ENCODE measurements at places on chromosomes 6 and 20.
A peak's percentile ranks its signal among the peaks of the same experiment; 100 is the strongest.

DNA sequence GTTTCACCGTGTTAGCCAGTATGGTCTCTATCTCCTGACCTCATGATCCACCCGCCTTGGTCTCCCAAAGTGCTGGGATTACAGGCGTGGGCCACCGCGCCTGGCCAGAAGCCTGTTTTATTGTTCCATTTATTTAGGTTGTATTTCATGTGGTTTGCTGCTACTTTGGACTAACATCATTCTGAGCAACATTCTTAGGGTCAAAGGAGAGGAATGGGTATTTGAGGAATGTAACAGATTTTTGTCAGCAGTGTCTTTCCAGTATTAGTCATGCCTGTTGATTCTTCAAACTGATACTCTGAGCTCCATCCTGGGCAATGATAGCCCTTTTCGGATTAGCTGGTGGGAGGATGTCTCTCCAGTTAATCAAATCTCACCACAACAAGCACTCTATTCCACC lies 213.0 kb upstream of the CITED2 start:
- DNase-seq: peak; percentile 82

DNA sequence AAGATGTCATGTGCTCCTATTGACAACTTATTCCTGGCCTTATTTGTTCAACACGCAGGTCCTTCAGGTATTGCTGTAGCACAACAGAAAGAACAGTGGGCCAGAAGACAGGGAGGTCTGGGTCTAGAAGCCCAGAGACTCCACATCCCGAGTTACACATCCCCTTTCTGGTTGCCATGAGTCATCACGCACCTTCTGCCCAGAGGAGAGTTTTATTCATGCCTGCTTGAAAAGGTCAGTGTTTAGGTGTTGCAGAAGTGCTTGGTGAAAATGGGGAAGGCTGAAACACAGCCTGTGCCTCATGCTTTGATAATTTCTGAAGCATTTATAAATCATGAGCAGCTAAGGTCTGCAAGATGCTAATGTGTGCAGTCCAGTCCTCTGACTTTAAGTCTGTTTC lies 256.4 kb downstream of the GMPR start:
- no peak for DNase-seq

DNA sequence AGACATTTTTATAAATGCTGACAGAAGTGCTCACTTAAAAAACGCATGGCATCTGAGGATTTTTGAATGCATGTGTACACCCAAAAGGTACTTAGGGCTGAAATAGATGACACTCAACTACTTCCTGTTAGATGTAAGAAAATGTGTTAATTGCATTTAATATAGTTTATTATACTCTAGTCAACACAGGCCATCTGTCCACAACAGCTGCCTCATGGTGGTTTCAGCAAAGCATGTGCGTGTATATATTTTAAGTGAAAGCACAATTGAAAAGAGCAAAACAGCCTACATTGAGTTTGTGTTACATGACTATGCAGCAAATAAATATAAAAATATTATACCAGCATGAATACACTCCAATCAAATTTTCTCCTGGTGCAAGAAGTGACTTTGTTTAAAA lies 1233.0 kb upstream of the EYS start:
- DNase-seq: no peak

DNA sequence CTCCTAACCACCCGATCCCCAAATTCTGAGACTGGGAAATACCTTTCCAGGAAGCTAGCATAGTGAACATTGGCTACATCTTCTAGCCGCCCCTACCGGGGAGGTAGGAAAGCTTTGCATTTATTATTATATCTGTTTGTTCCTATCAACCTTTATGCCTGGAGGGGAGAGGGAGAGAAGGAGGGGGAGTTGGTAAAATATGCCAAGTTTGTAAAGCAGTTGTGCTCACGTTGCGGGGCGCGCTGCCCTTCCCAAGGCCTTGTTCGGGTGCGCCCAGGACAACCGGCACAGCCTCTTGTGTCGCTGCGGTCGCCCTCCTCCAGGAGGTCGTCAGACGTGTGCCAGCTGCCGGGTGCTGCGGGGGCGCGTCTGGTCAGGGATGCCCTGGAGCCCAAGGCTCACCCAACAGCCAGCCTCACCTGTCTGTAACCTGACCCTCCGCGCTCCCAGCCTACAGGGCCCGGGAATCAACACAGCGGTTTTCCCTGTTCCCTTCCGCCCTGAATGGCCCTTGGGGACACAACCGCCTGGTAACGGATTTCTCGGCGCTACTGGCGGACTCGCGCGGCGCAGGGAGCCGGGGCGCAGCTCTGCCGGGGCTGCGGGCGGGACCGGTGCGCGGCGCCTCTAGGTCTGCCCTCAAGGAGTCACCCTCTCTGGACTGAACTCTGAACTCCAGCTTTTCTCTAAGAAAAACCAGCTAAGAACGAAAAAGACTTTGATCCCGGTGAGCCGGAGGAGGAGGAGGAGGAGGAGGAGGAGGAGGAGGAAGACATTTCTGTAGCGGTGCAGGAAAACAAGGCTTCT lies 1.1 kb upstream of the OVOL2 start:
- DNase-seq: no peak

GRCh38 chr6:116695401-116695800 lies 14.4 kb downstream of the KPNA5 start:
- no peak for DNase-seq

- peak; percentile 97 for DNase-seq
Measured at GRCh38 chr6:111973118-111973761, 80.7 kb upstream of the CCN6 start.

DNA sequence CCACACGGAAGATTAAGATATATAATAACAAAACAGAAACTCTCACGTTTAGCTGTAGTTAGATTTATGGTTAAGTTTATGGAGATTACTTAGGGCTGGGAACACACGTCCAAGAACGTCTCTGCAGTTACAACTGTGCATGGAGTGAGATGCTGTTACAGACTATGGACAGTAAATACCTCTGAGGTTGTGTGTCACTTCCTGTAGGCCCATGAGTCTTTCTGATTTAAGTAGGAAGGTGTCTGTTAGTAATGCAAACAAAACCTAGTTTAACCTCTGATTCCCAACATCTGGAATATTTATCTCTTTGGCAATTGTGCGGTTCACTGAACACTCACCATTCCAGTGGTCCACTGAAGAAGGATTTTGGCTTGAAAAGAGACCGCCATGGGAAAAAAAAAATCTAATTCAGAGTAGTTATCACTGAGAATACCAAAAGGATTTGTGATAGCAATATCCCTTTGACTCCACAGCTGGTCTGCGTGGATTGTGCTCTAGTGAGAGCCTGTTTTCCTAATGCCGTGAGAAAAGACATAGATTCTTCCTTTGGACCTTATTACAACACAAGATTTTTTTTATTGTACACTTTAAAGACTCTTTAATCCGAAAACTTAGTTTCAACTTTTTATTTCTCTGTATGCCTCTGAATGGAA lies 478.2 kb upstream of the CITED2 start:
- DNase-seq: peak; percentile 74

GRCh38 chr20:4898282-4899244 lies 102.7 kb downstream of the SLC23A2 start:
- DNase-seq: peak; percentile 68

- no peak for DNase-seq
Measured at GRCh38 chr6:15854826-15855710, 192.2 kb upstream of the DTNBP1 start.

GRCh38 chr20:45263556-45264266 lies 9.3 kb upstream of the SLPI start:
- no peak for DNase-seq

- peak; percentile 60 for DNase-seq
Measured at GRCh38 chr20:53763707-53764414, 170.2 kb upstream of the ZNF217 start.

DNA sequence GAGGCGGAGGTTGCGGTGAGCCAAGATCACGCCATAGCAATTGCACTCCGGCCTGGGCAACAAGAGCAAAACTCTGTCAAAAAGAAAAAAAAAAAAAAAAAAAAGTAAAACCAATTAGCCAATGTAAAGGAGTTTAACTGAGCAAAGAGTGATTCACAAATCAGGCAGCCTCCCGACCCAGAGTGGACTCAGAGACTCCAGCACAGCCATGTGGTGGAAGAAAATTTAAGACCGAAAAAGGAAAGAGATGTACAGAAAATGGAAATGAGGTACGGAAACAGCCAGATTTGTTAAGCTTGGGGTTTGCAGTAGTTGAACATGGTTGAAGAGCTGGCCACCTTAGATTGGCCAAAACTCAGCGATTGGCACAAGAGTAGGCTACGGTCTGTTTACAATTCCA lies 51.4 kb downstream of the ERMARD start:
- no peak for DNase-seq

DNA sequence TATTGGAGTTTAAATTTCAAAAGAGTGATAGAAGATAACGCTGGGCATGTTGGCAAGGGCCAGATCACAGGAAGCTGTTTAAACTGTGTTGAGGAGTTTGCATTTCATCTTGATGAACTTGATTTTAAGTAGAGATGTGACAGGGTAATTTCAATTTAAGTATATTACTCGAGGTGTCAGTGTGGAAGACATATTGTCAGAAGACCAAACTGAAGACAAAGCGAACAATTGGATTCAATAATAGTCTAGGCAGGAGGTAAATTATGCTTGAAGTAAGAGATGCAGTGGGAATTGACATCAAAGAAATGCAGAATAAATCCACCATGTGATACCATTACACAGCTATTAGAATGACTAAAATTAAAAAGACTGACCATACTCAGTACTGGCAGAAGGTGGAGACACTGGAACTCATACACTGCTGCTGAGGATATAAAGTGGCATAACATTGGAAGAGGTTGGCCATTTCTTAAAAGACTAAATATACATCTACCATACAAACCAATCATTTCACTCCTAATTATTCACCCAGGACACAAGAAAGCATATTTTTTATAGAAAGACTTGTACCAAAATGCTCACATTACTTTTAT lies 240.8 kb downstream of the ARHGAP18 start:
- DNase-seq: peak; percentile 19

- no peak for DNase-seq
Measured at GRCh38 chr20:53016534-53017042, 44.4 kb downstream of the TSHZ2 start.

DNA sequence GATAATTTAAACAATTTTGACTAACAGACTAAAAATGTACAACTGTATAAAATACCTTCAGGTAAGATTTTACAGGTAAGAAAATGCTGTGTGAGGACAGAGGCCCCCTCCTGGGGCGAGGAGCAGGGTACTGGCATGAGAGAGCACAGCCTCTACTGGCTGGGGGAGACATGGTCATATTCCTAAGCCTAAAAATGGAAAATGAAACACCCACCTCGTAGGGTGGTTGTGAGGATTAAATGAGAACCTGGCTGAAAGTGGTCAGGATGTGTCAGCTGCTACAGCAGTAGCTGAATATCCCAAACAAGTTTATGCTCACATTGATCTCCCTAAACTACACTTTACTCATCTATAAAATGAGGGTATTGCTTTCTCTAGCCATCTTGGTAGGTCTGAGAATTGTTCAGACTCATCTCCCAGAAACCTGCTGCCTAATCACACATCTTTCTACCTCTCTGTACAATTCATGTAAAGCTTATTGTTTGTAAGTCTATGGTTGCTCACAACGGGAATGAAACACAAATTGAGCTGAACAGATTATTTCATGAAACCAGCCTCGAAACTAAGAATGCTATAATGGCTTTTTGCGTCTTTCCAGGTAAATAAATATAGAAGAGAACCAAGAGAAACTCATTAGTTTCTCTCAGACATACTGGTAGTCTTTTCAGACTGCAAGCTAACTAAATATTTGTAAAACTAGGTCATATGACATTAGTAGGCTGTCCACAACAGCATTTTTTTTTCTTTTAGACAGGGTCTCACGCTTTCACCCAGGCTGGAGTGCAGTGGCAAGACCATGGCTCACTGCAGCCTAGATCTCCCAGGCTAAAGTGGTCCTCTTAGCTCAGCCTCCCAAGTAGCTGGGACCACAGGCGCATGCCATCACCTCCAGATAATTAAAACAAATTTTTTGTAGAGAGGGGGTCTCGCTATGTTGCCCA lies 69.6 kb downstream of the POPDC3 start:
- no peak for DNase-seq

DNA sequence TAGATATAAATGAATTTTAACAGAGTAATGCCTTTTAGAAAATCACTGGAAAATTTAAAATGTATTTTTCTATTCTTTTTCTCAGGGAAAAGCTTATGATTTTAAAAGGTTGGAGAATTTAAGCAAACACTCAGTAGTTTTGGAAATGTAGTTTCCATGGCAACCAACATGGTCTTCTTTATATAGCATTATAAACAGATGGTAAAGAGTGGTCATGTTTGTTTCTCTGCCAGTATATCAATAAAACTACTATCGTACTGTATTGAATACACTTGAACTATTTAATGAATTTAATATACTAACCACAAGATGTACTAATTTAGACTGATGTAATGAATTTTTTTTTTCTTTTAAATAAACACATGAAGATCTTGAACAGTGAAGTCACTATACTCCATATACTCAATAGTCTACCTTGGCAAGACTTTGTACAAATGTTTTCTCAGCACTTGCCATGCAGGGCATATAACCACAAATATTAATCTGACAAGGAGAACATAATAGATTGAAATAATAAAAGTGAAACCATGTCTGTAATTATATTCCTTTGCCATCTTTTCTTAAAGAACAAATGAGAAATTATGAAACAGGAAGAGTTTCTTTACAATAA lies 105.5 kb downstream of the PDSS2 start:
- no peak for DNase-seq

- DNase-seq: no peak
Measured at GRCh38 chr6:73558624-73559398, 38.0 kb upstream of the EEF1A1 start.

DNA sequence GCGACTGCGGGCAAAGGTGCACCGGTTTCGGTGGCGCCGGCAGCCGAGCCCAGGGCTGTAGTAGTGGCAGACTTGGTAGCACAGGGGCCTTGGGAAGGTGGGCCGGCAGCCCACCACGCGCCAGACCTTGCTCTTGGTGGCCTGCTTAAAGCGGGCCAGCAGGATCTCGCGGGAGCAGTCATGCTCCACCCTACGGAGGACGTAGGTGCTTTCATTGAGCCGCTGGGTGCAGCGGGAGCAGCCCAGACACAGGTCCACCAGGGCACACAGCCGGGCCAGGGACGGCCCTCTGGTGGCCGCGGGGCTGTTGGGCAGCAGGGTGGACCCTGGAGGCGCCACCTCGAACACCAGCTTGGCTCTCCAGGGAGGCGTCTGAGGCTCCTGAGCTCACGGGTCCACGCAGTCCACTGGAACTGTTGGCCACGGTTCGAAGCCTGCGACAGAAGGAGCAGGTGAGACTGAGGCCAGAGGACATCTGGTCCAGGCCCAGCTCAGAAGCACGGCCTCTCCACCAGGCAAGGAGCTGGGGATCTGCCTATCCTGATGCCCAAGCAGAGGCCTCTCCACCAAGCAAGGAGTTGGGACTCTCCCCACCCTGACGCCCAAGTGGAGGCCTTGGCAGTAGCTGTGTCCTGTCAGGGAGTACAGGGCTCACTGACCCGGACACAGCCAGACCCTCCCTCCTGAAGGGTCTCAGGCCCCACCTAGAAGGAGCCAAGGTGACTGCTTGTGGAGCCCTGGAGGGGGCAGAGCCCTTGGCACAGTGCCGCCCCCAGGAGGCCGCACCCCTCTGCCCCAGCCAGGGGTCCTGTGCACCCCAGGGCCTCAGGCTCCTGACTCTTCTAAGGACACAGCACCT lies 1.0 kb downstream of the HELZ2 start:
- DNase-seq: no peak

GRCh38 chr6:161761966-161762365 lies 488.1 kb upstream of the AGPAT4 start:
- DNase-seq: no peak

Data from fibroblast of pulmonary artery (primary cell).